ENCODE measurements at places on chromosomes 16 and 17.
A peak's percentile ranks its signal among the peaks of the same experiment; 100 is the strongest.

GRCh38 chr16:65665586-65665985 lies 543.7 kb upstream of the CDH11 start:
- DNase-seq: no peak

- no peak for DNase-seq
Measured at GRCh38 chr17:69547947-69548346, 133.4 kb downstream of the MAP2K6 start.

DNA sequence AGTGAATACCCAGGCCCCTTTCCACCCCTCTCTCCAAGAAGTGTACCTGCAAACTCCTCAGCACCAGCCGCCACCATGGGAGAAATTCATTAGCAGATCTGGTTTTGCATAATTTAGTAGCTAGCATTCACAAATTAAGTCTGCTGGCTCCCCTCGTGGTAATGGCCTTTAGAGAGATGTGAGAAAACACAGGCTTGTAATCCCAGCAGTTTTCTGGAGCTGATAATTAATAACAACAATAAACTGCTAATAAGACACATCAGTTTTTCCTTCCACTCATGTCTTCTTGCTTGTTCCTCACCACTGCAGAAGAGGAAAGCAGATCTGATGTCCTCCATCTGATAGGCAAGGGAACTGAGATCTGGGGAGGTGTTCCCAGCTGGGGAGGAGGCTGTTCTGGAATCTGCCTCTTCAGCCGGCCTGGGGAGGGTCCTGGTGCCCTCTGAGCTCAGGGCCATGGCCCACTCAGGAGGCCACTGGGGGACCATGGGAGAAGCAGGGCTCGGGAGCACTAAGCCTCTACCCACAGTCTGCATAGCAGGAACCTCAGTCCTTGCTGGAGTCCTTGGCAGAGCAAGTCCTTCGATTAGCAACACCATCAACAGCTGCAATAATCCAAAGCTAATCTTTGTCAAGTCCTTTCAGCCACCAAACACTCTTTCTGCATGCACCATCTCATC lies 74.2 kb upstream of the DNAJA2 start:
- DNase-seq: no peak

DNA sequence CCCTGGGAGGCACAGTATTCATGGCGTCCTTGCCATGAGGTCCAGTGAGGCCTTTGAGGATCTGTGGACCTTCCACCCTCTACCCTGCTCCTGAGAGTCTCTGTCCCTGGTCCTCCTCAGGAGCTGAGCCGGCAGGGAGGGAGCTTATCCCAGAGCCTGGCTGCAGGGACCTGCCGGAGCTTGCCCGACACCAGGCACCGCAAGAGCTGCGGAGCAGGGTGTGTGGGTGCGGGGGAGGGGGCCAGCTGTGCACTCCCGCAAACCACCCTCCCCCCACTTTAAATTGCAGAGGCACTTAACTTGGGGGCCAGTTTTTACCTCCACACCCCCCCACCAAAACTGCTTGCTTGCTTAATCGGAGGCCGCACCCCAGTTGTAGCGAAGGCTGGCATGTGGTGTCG lies 609 bp upstream of the ZNF750 start:
- DNase-seq: peak; percentile 87

GRCh38 chr16:71467810-71468209 lies 5.8 kb upstream of the ZNF23 start:
- DNase-seq: no peak

- DNase-seq: no peak
Measured at GRCh38 chr16:86578061-86578599, at the start of gene FOXL1. Gene FOXL1 (plus strand): TSS chr16:86578549. CDS start chr16:86578724, 175 bp downstream.

- DNase-seq: no peak
Measured at GRCh38 chr17:15462976-15463772, 4.2 kb downstream of the CDRT4 start.

GRCh38 chr16:87135246-87136030 lies 181.8 kb downstream of the C16orf95 start:
- no peak for DNase-seq

DNA sequence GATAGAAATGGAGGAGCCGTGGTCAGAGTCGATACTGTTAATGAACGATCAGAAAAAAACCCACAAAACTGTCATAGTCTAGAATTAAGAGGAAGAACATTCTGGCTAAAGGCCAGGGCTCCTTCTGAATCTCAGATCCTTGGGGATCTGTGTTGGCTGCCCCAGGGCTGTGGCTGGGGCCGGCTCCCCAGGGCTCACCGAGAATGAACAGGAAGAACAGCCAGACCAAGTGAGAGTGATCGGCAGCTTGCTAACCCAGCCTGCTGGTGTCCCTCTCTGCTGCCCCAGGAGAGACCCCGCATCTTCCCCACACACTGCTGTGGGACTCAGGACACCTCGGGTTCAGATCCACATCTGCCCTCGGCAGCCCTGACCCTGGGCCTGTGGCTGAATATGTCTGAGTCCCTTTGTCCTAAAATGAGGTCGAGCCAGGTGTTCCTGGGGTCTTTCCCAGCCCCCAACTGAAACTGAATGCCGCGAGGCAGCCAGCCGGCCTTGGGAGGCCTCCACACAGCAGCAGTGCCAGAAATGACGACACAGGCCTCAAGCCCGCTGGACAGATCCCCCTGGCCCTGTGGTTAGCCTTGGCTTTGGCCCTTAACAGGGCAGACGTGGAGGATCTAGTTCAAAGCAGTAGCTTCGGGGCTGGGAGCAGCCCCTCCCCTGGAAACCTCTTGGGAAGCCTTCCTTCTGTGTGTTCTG lies 23.9 kb upstream of the CLEC18A start:
- no peak for DNase-seq

DNA sequence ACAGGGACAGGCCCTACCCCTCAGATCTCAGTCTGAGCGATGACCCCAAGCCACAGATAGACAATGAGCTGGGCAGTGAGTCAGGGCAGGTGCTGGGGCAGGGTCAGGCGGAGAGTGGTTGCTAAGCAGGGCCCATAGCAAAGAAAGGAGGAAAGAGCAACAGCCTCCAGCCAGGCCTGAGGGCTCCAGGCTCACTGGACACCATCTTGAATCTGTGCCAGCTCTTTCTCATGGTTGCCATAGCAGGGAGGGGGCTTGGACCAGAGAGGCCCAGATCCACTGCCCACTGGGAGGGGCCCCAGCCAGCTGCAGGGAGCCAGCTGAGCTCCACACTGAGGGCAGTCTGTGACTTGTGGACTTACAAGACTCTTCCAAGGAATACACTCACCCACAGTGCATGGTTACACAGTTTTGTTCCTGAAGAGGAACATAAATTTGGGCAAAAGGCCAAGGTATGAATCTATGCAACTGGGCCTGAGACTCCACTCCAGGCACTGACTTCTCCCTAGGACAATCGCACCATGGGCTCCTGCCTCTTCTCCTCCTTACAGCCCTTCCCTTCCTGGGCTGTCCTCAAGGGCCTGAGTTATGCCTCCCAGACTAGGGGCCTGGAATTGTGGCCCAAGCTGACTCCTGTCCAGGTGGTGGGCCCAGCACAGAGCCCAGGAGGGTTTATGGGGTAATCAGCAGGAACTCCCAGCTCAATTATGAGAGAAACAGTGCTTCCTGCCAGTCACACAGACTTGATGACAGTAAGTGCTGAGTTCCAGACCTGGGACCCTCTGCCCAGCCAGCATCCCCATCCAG lies 59.9 kb downstream of the BEAN1 start:
- DNase-seq: no peak

DNA sequence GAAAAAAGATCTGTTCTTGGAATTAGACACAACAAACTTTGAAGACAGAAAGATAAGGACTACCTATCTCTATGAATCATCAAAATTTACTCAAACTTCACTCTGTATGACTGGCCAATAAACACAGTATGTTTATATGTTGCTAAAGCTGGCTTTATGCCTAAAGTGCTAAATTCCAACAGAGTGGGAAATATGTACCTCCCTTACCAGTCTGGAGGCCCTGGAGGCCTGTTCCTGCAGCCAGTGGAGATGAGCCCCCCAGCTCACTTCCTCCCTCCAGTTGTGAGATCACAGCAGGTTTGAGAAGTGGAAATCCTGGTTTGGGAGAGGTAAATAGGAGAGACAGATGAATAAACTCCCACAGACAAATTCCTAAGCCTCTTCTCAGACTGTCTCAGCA lies 9.0 kb downstream of the ZNF23 start:
- DNase-seq: no peak
